ENCODE measurements at places on chromosomes 6 and 20.

DNA sequence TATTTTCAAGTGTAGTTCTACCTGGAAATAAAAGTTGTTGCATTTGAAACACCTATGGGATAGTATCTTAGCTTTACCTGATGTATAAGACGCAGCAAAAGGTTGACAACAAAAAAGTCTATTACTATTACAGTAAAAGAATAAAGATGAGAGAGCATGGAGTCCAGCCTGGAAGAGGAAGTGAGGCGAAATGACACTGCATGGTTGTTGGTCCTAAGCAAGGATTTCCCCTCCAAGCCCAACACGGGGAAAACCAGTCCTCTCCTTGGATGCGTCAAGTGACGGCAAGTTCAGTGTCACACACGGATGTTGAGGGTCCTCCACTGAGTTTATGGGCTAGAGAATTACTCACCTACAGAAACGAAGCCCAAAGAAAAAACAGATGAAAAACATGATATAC, 51.7 kb downstream of the COL11A2 start:
- no peak for DNase-seq

DNA sequence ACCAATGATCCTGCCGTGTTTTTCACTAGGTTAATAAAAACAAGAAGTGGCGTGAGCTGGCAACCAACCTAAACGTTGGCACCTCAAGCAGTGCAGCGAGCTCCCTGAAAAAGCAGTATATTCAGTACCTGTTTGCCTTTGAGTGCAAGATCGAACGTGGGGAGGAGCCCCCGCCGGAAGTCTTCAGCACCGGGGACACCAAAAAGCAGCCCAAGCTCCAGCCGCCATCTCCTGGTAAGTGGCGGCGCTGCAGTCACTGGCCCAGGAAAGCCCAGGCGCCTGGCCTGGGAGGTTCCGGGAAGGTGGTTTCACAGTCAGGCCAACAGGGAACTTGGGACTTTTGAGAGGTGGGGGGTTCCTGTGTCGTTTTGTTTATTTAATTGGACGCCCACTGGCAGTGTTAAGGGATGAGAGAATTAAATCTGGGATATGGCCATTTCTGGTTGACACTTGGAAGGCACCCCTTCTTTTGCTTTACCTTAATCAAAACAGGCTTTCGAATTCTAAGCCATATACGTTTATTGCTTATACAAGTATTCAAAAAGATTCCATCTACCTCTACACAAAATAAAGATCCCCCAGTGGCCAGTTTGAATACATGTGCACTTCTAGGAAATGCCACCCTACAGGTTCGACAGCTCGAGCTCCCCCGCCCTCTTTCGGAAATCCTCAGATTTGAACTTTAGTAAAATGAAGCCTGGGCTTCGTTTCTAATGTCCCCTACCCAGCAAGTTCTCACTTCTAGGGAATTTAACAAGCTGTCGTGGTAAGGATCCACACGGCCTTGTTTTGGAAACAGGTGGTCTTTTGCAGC, 138.9 kb downstream of the TMEM242 start:
- peak; percentile 73 for DNase-seq

DNA sequence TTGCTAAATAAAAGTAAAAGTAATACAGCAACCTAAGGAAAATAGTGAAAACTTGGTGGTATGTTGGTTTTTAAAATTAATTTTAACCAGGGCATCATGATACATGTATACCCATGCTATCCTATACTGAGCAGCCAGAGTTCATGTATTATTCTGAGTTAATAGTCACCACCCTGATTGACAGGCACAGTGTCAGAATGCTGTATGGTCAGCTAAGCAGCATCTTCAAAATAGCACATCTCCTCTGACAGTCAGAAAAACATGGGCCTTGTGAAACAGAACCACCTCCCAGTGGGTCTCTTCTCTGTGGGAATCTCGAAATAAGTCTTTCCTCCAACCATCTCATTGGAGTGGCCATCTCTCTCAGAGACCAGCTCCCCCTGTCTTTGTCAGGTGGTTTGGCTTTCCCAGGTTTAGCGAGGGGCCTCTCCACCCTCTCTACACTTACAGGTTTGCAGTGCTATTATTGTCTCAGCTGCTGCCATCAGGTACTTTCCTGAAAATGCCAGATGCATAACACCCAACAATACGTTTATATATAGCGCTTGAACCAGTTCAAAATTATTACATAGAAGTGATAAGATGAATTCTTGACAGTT, 47.1 kb upstream of the RNF8 start:
- DNase-seq, result no peak

GRCh38 chr6:7727946-7728854, 2.3 kb downstream of the BMP6 start:
- DNase-seq, result peak; percentile 54

GRCh38 chr6:109701774-109702173, 10.7 kb downstream of the FIG4 start:
- no peak for DNase-seq

GRCh38 chr6:152136449-152136825, 329.0 kb downstream of the ESR1 start:
- no peak for DNase-seq

DNA sequence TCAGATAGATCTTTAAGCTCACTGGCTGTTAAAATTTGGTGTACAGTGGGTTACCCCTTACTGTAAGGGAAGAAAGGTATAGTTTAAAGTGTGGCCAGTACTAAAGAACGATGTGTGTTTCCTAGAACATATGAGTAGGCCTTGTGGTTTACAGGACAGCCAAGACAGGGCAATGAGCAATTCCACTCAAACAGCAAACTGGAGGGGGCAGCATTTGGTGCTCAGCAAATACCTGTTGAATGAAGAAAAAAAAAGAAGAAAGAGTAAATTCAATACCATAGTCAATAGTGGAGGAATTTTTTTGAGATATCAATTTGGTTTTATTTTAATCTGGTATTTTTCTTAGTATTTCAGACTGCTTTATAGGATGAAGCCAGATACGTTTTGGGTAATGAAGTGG, 3.8 kb upstream of the NCOA5 start:
- no peak for DNase-seq

GRCh38 chr20:37615340-37616109, 78.3 kb upstream of the CTNNBL1 start:
- DNase-seq, result peak; percentile 8

DNA sequence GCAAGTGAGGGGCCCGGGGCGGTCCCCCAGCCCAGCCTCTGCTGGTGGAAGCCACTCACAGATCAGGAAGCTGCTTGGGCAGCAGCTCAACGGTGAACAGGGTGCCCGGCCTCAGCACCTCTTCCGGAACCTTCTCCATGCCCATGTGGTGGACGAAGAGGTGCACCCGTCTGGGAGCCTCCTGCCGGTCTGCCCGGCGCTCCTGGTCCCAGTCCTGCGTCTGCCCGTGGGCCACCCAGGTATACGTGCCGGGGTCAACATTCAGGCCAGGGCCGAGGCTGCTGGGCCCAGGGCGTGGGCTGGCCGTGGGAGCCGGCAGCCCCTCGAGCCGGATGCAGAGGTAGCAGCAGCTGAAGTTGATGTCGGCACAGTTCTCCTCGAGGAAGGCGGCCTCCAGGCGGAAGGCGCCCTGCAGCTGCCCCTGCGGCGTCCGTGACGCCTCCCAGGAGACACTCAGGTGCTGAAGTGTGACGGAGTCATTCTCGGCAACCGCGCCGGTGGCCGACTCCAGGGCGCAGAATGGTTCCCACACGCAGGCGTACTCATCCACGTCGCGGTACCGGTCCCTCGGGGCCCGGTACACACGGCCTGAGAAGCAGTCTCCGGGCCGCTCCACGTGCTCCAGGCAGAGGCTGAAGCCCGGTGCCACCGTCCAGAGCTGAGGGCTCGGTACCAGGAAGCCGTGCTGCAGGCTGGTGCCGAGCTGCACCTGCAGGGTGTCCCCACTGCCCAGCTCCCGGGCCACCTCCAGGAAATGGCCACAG, 8.7 kb downstream of the FNDC11 start:
- no peak for DNase-seq

DNA sequence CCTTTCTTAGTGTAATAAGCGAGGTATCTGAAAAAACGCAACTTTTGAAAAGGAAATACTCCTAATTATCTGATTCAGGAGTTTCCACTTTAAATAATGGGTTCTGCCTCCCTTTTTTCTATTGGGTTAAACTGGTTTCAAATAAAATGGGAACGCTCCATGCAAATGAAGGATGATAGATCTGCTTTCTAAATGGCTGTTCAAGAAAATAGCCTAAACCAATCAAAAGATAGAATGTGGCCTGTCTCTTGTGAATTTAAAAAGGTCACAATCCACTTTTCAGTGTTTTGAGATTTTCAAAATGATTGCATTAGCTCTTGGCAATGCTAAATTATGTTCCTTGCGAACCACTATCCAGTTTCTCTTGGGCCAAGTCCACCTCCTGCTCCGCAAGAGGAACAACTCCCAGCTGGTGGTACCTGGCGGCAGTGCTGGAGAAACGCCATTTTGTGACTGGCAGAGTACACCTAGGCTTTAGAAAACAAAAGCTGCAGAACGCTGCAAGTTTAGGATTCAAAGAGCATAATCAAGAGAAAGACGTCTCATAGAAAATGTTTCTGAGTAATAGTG, 56.7 kb downstream of the TRIM38 start:
- DNase-seq, result no peak

DNA sequence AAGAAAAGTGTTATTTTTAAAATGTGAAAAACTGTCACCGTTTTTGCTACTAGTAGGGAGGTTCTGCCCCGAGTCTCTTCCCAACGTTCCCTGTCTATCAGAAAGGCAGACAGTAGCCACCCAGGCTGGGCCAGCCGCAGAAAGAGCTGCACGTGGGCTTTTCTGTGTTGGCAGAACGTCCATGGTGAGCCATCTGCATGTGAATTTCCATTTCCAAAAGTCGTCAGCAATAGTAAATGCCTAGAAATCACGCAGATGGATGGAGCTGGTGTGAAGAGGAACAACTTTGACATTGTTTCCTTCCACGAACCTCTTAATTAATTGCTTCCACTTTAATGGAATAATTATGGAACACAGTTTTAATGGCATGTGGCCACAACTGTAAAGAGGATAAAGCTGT, 97.5 kb downstream of the FAM120B start:
- peak; percentile 46 for DNase-seq

DNA sequence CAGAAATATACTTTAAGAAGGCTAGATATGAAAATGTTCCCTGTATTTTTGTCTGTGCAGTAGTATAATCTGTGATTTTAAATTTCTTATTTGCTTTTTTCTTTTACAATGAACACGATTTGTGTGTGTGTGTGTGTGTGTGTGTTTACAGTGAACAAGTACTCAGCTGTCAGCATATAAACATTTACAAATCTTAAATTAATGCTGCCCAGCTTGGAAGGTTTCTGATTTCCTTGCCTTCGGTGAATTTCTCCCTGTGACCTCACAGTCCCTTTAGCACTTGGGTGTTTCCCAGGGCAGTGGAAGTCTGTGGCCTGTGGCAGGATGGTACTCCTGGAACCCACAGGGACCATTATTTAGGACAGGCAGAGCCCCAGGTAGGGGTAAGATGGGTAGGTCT, 37.6 kb downstream of the TXLNB start:
- DNase-seq, result no peak

- no peak for DNase-seq
Measured at GRCh38 chr6:38137608-38138265, 318.2 kb downstream of the ZFAND3 start.

- no peak for DNase-seq
Measured at GRCh38 chr20:16922834-16923233, 174.7 kb downstream of the OTOR start.

DNA sequence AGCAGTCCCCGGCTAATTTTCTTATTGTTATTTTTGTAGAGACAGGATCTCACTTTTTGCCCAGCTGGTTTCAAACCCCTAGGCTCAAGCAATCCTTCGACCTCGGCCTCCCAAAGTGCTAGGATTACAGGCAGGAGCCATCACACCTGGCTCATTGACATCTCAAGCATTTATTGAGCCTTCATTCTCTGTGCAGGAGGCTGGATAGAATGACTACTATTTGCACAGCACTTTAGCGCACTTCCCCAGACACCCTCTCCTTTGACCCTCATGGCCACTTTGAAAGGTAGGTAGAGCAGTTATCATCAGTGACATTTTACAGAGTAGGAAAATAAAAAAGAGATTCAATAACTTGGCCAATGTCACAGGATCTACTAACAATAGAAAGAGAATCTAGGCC, 124.0 kb upstream of the STXBP5 start:
- DNase-seq, result no peak

Data from head of caudate nucleus (tissue), 42 donors.